ENCODE measurements at places on chromosomes 12 and 14.

DNA sequence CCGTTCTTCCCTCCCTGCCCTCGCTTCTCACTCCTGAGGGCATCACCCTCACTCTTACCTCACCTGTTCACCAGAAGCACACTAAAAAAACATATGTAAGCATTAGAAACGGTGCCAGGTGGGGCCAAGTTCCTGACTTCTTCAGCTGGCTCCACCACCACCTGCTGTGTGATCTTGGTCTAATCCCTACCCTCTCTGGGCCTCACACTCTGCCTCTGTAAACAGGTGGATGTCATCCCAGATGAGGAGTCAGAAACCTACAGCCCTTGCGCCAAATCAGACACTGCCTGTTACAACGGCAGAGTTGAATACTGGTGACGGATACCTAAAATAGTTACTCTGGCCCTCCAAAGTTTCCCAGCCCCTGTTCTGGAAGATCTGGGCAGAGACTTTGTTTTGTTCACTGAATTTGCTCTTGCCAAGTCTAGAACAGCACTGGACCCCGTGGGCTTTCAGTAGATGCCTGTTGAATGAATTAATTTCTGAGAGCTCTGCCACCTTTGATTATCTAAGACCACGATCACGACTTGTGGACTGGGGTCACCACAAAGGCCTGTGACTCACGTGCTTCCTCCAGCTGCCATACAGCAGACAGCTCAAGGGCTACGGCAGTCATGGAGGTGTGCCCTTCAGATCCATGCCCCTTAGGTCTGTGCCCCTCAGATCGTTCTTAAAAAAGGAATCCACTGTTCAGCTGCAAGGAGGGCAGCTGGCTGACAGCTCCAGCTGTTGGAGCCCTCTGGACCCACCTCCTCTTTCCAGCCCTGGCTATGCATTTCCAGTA is 71.9 kb downstream of the GSC start:
- no peak for DNase-seq

GRCh38 chr12:65609359-65609771 is 214.9 kb upstream of the HMGA2 start:
- DNase-seq = no peak

DNA sequence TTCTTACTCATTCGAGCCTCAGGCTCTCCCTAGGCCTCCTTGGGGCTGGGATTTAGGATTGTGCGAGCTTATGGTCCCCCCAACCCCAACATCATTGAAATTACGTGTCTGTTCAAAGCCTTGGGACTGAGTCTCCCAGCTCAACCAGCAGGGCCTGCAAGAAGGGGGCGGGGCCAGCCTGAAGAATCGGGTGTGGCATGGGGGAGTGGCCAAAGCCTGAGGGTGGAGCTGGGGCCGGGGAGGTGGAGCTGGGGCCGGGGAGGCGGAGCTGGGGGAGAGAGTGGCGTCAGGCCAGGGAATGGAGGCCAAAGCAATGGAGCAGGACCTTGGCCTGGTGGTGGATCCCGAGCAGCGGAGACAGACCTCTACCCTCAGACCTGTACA is 24.3 kb upstream of the HSPB8 start:
- DNase-seq = no peak

DNA sequence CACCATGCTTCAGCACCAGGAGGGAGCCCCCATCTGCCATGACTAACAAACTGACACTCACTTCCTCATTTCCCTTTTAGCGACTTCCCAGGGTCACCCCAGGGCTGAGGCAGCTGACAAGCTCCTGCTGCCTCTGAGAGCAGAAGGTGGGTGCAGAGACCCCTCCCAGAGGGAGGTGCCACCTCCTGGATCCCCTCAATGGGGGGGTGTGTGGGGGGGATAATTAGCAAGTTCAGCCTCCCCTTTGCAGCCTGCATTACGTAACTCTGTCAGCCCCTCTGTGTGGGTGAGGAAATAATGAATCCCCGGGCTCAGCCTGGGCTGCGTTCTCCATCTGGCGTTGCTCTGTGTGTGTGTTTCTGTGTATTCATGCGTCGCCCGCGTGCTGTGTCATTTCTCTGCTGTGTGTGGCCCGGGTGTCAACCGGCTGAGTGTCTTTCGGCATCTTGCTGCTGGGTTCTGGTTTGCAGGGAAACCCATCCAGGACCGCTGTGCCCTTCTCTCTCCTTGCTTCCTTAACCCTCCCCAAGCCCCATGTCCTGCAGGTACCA is 28.0 kb downstream of the NOS1 start:
- DNase-seq = no peak

GRCh38 chr14:74682169-74682952 is 30.5 kb downstream of the AREL1 start:
- DNase-seq = no peak

GRCh38 chr14:61183196-61183885 is 97.8 kb downstream of the TMEM30B start:
- DNase-seq = no peak

DNA sequence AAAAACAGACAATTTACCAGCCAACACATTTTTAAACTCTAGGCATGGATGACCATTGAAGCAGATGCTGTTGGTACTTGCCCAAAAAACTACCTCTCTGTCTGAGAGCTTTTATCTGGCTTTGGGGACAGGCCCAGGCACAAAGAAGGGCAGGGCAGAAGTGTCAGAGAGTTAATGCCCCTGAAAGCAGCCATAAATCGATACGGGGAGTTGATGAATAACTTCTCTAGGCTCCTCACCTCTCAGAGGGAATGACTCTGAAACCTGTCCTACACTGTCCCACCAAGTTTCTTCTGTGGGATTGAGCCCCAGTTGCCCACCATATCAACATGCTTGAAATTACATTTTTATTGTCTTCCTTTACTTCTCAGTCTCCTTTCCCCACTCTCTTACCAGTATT is 113.0 kb upstream of the DAAM1 start:
- DNase-seq = no peak

- DNase-seq = peak; percentile 27
These were observed 851.8 kb downstream of the TMEM121 start for GRCh38 chr14:106378191-106378590.

GRCh38 chr12:24681570-24681969 is 267.3 kb downstream of the BCAT1 start:
- DNase-seq = no peak

DNA sequence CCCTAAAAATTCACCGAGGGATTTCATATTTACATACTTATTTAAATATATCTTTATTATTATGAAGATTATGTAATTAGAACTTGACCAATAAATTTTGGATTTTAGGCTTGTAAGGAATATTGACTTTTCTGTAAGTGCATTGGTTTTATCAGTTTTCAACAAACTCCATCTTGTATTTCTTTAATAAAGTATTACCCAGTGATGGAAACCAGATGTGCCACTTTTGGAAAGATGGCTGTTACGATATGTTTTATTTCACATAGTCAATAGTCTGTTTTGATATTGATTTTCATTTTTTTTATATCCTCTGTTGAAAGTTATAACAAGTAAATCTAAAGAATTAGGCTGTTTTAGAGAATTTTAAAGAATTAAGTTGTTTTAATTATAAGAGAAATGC is 1.8 kb downstream of the MON2 start:
- no peak for DNase-seq

DNA sequence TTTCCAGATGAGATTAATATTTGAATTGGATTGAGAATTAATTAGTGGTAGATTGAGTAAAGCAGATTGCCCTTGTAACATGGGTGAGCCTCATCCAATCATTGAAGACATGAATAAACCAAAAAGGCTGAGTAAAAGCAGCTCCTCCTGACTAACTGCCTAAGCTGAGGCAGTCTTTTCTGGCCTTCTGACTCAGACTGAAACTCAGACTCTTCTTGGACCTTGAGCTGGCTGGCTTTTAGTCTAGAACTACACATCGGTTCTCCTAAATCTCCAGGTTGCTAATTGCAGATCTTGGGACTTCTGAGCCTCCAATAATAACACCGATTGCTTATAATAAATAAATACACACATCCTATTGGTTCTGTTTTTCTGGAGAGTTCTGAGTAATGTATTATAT is 24.0 kb downstream of the FKBP11 start:
- DNase-seq = no peak

DNA sequence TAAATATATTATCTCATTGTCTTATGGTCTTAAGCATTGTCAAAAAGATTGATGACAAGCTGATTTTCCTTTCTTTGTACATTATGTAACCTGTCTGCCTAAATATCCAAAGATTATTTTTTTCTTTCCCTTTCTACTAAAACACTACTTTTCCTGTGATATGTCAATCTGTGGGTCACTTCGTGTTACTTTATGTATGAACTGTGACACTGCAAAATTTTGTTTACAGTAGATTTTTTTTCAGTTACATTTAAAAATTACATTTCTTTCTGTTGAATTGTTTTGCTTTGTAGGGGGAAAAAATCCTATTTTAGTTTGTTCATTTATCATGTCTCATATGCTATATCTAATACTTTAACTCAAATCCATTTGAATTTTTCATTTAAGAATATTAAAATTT is 392.3 kb upstream of the ATXN7L3B start:
- no peak for DNase-seq

- DNase-seq = no peak
These were observed 56.1 kb downstream of the EMP1 start for GRCh38 chr12:13252616-13253015.

GRCh38 chr12:62701492-62701891 is 233.5 kb downstream of the PPM1H start:
- DNase-seq = no peak

DNA sequence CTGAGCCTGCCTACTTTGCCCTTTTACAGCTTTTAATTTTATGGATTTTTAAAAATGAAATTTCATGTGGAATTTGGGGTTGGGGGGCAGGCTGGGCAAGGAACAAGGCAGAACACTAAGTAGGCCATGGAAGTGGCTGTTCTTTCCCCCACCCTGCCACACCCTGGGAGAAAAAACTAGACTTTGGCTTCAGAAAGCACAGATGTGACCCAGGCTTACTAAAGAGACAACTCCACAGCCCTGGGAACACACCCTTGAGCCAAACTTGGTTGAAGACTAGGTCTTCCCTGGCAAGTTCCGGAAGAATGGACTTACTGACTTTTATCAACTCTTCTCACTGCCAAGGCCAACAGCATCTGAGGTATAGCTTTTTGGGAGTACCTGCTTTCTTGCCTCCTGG is 40.3 kb downstream of the BAZ2A start:
- no peak for DNase-seq

DNA sequence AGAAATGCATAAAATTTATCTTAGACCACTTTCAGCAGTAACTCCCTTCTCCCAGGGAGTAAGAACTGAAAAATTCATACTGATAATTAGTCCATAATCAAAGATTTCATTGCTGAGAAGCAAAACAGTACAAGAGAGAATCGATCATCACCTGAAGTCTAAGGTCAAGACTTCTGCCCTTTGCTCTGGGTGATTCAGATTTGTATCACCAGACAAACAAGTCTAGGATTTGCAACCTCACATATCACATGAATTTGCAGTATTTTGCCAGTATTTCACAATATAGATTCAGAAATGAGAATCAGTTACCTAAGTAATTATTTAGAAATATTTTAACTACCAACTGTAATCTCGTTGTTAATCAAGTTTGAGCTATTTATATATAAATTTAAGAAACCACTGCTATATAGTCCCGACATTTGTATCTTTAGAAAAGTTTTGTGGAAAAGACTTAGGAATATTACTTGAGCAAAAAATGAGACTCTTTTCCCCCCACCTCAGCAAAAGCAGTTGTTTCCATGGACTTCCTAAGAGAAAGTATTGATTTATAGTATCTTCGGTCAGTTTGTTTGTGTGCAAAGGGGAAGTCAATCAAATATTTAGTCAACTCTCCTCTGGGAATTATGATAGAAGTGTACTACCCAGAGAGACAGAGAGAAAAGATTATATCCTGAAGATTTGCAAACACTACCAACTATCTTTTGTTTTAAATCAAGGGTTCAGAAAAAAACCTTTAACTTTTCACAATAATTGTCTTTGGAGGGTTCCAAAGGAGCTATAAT is 840.1 kb downstream of the TRHDE start:
- DNase-seq = no peak

DNA sequence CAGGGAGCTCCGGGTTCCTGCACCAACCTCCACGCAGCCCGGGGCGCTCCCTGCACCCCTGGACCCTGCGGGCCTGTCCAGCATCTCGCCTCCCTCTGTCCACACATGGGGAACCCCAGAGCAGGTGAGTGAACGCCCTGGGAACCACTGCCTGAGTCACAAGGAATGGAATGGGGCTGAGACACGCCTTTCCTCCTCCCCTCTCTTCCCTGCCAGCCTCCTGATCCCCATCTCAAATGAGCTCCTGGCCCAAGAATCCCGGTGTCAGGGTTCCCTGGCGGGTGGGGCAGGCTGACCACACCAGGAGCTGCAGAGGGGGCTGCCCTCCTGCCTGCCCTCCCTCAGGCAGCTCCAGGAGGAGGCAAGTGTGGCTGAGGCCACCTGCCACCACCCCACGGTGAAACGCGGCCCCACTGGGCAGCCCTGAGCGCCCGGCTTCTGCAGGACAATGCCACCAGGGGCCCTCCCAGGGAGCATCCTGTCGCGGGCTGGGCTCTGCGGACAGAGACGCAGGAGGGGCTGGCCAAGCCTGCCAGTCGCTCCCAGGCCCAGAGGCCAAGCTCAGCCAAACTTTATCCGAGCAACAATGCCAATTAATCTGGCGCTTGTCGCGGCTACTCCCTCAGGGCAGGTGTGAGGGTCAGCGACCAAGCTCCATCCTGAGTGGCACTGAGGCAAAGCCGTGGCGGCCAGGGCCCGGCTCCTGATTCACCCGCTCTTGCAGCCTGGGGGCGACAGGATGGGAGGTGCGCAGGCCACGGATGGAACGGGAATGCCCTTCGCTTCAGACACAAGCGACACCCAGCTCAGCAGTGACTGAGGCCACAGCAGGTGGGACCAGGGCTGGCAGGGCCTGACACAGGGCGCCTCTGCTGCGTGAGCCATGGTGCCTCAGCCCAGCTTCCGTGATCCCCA is 44.3 kb downstream of the GALNT9 start:
- DNase-seq = no peak

DNA sequence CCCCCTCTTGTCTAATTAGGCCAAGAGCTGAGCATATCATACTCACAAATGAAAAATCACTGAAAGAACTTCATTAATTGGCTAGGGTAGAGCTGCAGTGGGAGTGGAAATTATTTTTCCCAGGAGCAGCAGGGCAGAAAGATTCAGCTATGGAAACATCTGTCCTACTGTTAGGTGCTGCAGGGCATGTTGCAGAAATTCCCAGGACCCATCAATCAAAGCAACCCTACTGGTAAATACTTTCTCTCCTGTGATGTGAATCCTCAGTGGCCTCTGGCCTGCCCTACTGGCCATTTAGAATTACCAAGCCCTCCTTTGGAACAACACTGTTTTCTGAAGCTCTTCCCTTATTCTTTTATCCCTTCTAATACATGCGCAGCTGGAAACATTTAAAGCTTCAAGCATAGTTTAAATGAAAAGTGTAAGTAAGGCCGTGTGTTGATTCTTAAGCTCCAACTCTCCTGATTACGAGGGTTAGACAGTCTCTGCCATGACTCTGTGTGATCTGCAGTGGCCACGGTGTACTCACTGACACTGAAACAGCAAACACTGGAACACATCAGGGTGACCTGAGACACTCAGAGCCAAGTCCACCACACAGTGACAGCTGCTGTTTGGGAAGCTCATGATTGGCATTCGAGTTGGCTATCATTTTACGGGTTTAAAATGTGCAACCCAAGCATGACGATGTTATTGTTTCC is 62.6 kb upstream of the TMCC3 start:
- no peak for DNase-seq

- no peak for DNase-seq
These were observed 88.6 kb downstream of the KCNK10 start for GRCh38 chr14:88234442-88234841.

Measured in CD4-positive, alpha-beta T cell treated with Interleukin-6 at 100 ng/mL for 8 hours (primary cell).